ENCODE measurements at places on chromosomes 2 and 18.

GRCh38 chr2:239460780-239461179, 60.0 kb upstream of the HDAC4 start:
- no peak for DNase-seq

GRCh38 chr2:107698861-107699260, 127.8 kb upstream of the RGPD4 start:
- no peak for DNase-seq

GRCh38 chr2:190511104-190511503, 23.4 kb downstream of the NEMP2 start:
- DNase-seq: no peak

- DNase-seq: no peak
Observed at GRCh38 chr2:24010477-24011249, 778 bp downstream of the MFSD2B start.

- DNase-seq: peak; percentile 38
Observed at GRCh38 chr2:84971510-84972206, 697 bp downstream of the KCMF1 start.

GRCh38 chr2:85554980-85555612, 6.2 kb downstream of the GGCX start:
- DNase-seq: no peak

DNA sequence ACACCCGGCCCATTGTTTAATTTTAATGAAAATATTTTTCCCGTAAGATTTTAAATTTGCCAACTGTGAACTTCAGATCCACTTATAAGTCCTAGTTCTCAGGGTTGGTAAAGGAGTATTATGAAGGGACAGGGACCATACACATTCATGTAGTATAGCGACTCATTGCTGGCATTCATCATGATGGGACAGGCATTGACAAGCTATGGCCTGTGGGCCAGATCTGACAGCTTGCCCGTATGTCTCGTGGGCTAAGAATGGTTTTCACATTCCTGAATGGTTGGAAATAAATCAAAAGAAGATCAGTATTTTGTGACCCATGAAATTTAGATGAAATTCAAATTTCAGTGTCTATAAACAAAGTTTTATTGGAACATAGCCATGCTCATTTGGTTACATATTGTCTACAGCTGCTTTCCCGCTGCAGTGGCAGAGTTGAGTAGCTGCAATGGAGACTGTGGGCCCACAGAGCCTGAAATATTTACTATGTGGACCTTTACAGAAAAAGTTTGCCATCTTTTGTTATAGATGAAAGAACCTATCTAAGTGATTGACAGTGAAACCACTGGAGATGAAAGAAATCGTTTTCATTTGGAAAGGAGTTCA, 4.1 kb downstream of the RAPGEF4 start:
- DNase-seq: no peak

DNA sequence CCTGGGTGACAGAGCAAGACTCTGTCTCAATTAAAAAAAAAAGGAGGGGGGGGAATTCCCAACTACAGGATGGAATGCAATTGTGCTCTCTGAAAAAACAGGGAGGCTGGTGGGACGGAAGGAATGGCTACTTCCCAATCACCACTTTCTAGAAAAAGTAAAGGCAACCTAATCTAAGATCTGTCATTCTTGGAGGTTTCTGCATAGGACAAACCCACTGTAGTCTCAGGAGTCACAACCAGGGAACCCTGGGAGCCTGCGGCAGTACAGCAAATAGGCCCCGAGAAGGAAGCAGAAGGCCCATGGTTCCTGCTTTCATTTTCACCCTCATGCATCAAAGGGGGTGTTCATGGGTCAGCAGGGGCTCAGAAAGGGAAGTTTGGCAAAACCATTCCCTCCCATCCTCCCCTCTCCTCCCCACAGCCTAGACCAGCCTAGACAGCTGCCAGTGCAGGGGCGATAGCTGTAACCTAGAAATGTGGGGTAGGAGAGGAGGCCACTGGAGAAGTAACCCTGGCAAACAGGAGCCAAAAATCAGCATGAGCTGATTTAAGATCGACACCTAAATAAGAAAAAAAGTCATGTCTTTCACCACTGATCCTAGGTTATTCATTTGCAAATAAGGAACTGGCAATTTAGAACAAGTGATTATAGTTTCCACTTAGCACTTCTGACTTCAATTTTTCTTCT, 48.0 kb downstream of the TRABD2A start:
- peak; percentile 28 for DNase-seq

DNA sequence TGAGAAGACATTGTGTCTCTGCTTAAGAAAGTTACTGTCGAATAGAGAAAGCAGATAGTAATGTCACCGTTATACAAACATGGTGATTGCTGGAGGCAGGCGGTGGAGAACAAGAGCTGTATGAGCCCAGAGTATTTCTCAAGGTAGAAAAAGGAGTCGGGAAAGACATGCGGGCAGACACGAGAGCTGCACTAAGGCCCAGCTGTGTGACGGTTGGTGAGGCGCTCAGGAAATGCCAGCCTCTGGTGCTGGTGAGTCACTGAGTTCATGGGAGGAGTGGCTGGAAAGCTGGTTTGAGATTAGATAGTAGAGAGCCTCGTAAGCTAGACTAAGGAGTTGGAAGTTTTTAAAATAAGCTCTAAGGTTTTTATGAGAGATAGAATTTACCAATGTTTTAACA, 390.9 kb upstream of the TRIB2 start:
- no peak for DNase-seq

DNA sequence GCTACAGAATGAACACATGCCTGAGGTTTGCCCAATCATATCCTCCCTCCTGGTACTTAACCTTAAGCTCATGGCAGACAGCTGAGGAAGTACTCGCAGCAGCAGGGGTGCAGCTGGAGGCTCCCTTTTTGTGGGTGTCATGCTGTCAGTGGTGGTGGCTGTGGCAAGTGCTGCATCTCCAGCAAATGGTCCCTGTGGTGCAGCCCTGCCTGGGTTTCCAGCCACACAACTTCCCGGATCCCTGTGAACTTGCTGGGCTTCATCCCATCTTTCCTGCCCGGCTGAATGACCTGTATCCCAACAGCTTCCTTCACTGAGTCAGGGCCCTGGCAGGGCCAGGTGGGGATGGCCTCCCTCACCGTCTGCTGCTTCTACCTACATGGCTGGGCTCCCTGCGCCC, 5.0 kb downstream of the TMEM185B start:
- DNase-seq: no peak

DNA sequence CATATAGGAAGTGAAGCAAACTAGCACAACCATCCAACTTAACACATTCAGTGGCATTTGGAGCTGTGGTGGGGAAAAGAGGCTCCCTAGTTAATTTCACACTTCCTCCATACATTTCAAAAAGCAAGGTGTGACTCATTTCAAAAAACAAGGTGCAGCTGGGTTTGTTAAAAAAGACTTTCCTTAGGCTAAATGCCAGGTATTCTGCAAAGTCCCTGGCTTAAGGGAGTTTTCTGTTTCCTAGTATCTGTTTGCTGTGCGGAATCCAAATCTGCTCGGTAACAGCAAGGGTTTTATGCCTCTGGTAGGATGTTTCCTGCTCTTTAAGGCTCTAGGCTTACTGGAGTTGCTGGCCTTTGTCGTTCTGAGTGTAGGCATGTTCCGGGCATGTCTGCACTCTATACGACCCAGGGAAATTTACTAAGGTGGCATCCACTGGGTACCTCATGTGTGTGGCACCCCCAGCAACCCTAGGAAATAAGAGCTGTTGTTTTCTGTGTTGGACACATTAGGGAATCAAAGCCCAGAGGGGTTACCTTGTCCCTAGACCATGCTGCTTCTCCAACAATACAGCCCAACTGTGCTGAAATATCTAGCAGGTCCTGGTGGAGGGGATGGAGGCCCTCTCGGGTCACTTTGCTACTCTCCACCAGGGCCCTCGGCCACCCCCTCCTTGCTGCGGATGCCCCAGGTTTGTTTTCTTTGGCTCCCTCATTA, 634 bp upstream of the MSGN1 start:
- DNase-seq: no peak

DNA sequence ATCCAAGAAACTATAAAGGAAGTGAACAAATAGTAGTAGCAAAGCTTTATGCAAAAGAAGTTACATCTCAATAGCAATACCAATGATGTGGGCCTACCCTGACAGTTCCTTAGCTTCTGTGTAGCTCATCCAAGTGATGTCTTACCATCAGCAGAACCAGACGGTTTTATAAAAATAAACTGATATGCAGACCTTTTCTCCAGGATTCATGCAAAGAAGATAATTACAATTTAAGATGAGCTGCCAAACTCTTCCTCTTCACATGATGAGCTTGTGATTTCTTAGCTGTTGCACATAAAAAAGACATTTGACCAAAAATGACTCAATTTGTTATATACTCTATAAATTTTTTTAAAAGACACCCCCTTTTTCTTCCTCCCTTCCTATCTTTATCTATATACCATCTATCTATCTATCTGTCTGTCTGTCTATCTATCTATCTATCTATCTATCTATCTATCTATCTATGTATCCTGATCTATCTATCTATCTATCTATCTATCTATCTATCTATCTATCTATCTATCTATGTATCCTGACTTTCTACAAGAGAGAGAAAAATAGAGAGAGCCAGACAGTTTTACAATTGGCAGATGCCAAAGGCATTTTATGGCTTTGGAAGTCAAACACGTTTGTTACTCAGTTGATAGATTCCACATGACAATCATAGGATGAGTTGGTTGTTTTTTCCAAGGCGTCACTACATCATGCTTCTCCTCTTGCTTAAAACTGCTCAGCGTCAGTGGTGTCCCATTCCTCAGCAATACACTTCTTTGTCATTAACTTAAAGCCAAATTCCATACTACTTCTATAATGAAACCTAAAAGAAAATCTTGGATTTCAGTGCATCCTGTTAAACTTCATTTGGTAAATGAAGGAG, 65.9 kb upstream of the ACTR3 start:
- no peak for DNase-seq

- DNase-seq: peak; percentile 36
Observed at GRCh38 chr2:237696461-237696860, 69.1 kb downstream of the LRRFIP1 start.

- DNase-seq: no peak
Observed at GRCh38 chr2:10169053-10169578, 46.6 kb downstream of the RRM2 start.

DNA sequence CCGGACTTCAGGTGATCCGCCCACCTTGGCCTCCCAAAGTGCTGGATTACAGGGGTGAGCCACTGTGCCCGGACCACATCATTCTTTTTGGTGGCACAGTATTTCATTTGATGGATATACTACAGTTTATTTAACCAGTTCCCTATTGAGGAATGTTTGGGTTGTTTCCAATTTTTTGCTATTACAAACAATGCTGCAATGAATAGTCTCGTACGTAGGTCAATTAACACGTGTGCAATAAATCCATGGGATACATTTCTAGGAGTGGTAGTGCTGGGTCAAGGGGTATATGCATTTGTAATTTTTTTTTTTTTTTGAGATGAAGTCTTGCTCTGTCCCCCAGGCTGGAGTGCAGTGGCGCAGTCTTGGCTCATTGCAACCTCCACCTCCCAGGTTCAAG, 28.4 kb upstream of the XPO1 start:
- DNase-seq: no peak
